ENCODE measurements at places on chromosomes 16 and 17.

DNA sequence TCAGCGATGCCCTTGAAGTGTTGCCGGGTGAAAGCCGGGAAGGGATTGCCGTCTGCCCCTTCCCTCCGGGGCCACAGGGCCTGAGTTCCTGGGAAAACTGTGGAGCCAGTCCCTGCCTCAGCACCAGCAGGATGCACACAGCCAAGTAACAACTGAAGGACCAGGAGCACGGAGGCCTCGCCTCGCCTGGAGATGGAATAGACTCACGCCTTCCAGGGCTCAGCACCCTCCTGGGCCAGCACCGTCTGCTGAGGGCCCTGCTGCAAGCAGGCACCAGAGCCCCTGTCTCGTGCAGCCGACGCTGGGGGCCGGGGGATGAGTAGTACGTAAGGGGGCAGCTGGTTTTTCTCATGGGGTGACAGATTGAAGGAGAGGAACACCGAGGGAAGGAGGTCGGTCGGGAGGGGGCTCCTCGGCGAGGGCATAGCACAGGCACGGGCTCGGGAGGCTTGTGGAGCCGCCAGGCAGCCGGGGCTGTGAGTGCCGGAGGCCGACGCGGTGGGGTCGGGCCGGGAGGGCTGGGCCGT lies 6.4 kb downstream of the CBFA2T3 start:
- DNase-seq: no peak

DNA sequence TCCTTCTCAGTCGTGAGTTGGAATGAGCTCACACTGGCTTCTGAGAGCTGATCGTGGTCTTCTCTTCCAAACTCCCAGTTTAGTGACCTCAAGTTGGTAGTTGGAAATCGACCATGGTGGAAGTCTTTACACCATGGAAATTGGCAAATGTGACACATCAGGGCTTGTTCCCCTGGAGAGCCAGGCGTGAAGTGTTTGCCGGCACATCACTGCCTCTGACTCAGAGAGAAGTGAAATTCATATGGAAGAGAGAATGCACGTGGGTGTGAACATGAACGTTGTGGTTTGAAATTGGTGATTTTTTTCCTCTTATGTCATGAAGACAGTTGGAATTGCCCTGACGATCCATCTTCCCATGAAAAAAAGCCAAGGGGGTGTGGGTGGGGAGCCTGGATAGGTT lies 47.4 kb downstream of the AXIN2 start:
- no peak for DNase-seq

GRCh38 chr16:8632675-8633182 lies 11.2 kb downstream of the METTL22 start:
- no peak for DNase-seq

GRCh38 chr17:80919331-80920311 lies 72.0 kb upstream of the CHMP6 start:
- no peak for DNase-seq

- DNase-seq: peak; percentile 59
Measured at GRCh38 chr17:48753794-48754499, 25.4 kb upstream of the HOXB13 start.

GRCh38 chr16:17744921-17745572 lies 274.3 kb upstream of the XYLT1 start:
- no peak for DNase-seq

DNA sequence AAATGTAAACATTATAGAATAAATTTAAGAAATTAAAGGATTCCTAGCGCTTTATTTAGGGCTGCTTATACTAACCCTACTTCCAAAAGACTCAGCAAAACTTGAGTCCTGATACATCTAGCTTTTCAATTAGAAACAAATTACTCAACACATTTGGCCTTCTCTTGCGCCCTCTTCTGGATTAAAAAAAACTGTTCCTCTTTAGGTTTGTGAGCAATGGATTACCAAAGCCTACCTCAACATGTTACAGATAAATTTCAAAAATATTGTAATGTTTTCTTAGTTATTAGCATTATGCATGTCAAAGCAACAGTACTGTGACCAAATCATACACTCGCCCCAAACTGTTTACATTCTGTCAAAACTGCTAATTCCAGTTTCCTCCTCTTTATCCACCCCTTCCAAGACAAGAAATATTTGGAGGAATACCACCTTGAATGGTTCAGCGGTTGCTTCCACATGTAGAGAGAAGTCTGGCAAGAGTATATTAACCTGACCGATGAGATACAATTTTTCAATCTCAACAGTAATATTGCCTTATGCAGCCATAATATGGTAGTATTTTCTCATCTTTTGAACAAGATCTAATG lies 2.7 kb downstream of the NUFIP2 start:
- peak; percentile 60 for DNase-seq

GRCh38 chr17:42484304-42484703 lies 25.6 kb downstream of the ATP6V0A1 start:
- DNase-seq: no peak

GRCh38 chr17:18327093-18327492 lies 12.0 kb downstream of the SMCR8 start:
- DNase-seq: no peak

GRCh38 chr17:47820033-47820789 lies 1.4 kb downstream of the OSBPL7 start:
- DNase-seq: no peak

DNA sequence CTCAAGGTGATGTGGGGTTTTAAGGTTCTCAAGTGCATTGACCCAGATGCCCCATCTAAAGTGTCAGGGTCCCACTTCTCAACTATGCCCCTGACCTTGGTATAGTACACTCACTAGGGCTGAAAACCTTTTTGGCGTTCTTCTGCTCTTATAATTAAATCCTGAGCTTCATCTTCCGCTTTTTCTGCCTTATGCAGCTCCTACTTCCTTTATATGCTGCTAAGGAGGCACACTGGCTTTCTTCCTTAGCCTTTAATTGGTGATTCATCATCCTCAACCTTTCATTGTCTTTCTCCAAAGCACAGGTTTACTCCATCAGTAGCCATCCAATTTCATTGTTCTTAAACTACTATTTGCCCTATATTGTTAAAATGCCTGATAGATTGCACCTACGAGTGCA lies 5.3 kb upstream of the NF1 start:
- DNase-seq: no peak

GRCh38 chr17:2319051-2319450 lies 15.3 kb downstream of the SRR start:
- DNase-seq: no peak

DNA sequence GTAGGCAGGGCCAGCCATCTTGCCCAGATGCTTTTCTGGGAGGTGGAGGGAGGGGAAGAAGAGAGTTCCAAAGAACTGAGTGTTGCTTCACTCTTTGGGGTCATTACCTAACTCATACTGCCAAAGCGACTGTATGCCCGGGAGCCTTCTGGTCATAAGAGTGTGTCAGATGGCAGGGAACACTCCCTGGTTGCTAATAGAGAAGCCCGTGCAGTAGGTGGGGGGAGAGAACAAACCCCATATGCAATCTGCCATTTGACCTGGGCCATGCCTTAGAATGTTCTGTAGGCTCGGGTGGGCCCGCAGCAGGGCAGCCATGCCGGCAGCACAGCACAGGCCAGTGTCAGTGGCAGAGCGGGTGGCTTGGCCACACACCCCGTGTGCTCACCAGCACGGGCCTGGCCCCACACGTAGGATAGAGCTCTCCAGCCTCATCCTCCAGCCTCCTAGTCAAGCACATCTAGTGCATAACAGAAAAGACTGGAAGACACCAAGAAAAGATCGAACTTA lies 120.5 kb downstream of the SOCS1 start:
- DNase-seq: no peak

DNA sequence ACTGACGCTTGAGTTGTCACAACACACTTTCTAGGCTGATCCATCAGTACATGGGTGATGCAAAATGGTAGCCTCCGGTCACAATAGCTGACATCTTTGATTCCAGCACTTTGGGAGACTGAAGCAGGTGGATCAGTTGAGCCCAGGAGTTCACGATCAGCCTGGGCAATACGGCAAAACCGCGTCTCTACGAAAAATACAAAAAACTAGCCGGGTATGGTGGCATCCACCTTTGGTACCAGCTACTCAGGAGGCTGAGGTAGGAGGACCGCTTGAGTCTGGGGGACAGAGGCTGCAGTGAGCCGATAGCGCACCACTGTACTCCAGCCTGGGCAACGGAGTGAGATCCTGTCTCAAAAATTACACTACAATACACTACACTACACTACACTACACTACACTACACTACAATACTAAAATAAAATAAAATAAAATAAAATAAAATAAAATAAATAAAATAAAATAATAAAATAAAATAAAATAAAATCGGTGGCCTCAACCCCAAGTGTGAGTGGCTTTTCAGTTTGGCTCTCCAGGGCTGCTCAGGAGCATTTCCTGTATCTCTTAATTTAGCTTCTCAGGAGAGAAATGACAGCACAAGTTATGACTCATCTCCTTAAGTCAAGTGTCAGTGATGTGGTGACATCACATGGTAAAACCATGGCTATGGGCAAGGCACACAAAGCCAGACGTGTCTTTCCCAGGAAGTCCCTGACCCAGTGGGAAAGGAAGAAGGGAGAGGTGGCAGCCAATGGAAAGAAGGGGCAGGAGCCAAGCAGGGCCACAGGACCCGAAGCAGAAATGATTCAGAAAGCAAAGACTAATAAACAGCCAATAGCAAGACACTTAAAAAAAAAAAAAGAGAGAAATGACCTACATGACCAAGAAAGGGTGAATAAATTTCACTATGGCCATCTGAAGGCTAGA lies 75.3 kb upstream of the TBC1D3K start:
- DNase-seq: peak; percentile 96

DNA sequence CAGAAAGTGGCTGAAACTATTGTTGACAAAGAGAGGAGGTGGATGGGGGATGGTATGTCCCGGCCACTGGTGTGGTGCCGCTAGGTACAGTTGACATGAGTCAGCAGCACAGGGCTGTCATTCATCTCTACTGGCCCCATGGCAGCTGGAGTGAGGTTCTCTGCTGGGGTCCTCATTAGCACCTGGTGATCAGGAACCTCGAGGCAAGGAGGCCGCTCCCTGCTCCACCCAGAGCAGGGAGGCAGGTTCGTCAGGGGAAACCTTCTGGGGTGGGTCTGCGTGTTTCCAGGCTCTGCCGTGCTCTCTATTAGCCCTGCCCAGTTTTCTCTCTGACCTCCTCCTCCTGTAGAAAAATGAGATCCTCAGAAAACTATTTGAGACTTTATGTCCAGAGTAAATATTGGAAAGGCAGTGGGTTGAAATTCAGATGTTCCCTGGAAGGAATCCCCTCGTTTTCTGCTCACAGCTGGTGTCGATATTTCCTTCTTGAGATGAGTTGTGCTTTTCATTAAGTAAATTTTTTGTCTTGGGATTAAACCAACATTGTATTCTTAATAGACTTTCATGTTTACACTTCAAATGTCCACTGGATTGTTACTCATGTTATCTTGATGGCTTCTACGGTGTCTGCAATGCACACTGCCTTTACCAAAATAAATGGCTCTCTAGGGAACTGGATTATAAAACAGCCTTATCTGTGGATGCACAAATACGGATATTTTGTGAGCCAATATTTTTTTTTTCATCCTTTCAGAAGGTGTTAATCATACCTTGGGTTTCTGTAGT lies 7.1 kb downstream of the NTN1 start:
- no peak for DNase-seq

- peak; percentile 92 for DNase-seq
Measured at GRCh38 chr17:39699818-39700147, at the start of gene ERBB2. Gene ERBB2 (plus strand): TSS chr17:39700064. CDS start chr17:39700239, 175 bp downstream.

DNA sequence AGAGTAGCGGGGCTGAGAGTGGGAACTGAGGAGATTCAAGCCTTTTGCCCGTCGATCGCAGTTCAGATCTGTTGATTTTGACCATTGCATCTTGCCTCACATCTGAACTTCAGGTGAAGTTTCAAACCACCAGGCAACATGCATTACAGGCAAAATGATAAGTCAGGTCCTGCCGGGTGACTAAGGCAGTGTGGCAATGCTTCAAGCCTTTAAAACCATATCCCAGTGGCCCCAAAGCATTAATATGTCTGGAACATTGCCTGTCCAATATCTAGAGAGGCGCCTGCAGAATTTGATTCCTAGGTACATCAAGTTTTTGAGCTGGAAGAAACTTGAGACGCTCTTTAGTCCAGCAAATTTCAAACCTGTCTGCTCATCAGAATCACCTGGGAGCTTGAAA lies 502.8 kb downstream of the MAF start:
- no peak for DNase-seq

GRCh38 chr17:73564843-73565242 lies 79.4 kb downstream of the SDK2 start:
- no peak for DNase-seq

- DNase-seq: peak; percentile 86
Measured at GRCh38 chr17:4420692-4421131, 13.0 kb upstream of the SPNS3 start.

- DNase-seq: no peak
Measured at GRCh38 chr17:49866882-49867413, 19.1 kb upstream of the TAC4 start.

GRCh38 chr17:352421-353212 lies at the start of gene RPH3AL:
Gene RPH3AL (minus strand): TSS chr17:352807. CDS start chr17:327543, 25,264 bp downstream.
- no peak for DNase-seq

Data from HTR-8/SVneo (cell line).